Stimulated activated CD8-positive, alpha-beta memory T cell treated with anti-CD3 and anti-CD28 coated beads, Interleukin-4, amount 100 ng/mL, for 1 hour (primary cell): ENCODE measurements at places on chromosomes 3 and 15.
A peak's percentile ranks its signal among the peaks of the same experiment; 100 is the strongest.

GRCh38 chr15:45776772-45777171, 141.9 kb downstream of the SQOR start:
- DNase-seq, result no peak

GRCh38 chr3:126763035-126763434, 59.0 kb downstream of the CHCHD6 start:
- no peak for DNase-seq

DNA sequence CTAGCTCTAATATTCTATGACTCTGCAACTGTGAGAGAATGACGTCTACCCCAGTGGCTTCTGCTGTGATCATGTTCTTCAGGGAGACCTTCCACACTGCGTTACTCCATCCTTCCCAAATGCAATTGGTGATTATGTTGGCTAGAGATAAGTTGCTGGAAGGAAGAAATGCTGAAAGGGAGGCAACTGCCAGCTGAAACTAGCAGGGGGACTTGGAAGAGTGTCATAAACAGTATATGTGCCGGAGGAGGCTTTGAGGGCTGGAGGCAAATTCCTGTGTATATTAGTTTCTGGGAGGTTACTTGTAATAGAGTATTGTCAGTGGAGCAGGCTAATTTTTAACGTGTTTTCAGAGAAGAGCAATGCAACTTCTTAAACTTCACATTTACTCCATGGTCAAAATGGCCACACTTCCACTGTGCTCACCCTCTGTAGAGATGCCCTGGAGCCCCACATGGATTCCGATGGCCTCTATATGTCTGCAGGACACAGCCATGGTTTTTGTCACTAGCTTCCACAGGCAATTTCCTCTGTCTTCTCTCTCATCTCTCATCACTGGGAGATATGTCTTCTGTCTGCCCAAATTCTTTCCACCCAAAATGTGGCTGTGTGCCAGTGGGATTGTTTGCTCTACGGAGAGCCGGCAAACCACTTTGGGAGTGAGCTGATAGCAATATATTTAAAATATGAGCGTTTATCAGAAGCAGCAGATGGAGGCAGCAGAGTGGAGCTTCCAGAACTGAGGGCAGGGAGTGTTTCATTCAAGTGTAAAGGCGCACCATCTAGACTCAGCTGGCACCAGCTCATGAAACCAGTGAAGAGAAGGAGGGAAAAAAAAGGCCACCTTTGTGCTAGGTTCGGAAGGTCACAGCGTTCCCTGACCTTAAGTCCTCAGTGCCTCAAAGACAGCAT, 13.3 kb upstream of the CD47 start:
- no peak for DNase-seq

- no peak for DNase-seq
These were observed 133.4 kb upstream of the BHLHE40 start for GRCh38 chr3:4845882-4846281.

DNA sequence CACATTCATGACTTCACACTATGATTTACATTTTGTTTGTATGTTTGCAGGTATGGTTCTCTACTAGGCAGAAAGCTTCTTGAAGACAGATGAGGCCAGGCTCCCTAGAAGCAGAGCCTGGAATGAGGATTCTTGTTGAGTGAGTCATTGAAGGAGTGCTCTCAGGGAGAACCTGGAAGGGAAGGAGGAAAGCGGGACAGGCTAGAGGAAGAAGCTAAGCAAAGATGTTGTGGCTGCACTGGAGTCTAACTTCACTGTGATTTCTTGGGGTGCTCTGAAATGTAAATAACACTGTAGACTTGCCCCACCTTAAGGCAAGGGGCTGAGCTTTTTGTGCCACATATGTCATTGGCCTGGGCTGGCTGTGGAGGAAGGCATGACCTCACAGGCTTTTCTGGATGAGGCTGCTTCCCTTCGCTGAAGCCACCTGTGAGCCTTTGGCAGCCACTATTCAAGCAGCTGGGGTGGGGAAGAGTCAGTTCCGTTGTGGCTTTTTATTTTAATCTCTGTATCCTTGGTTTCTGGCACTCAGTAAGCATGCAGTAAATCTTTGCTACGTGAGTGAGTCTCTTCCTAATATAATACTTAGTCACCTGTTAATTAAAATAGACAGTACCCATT, 307.3 kb downstream of the SV2B start:
- no peak for DNase-seq

DNA sequence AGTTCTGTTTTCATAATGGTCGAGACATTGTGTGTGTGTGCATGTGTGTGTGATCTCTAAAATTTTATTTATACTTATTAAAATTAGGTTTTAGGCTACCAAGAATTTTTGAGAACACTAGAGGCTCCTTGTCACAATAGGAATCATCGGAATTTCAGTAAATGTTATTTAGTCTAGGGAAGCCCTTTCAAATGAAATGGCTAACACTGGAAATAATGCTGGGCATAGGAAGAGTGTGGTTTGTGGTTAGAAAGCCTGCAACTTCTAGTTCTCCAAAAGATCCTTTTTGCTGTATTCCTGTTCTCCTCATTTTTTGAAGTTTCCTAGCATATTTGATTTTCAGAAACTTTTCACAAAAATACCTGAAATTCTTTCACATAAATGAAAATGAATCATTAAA, 92.5 kb upstream of the MBNL1 start:
- DNase-seq, result no peak

GRCh38 chr15:57184502-57184901, 191.8 kb upstream of the CGNL1 start:
- DNase-seq, result no peak

GRCh38 chr3:192207239-192207638, 520.1 kb downstream of the FGF12 start:
- no peak for DNase-seq

DNA sequence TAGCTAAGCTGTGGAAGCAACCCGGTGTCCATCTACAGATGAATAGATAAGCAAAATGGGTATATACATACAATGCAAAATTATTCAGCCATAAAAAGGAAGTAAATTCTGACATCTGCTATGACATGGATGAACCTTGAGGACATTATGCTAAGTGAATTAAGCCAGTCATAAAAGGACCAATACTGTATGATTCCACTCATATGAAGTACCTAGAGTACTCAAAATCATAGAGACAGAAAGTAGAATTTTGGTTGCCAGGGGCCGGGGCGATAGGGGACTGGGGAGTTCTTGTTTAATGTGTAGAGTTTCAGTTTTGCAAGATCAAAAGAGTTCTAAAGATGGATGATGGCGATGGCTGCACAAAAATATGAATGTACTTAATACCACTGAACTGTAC, 10.3 kb downstream of the EID1 start:
- no peak for DNase-seq

GRCh38 chr15:92579486-92579885, 76.1 kb downstream of the FAM174B start:
- DNase-seq, result no peak

DNA sequence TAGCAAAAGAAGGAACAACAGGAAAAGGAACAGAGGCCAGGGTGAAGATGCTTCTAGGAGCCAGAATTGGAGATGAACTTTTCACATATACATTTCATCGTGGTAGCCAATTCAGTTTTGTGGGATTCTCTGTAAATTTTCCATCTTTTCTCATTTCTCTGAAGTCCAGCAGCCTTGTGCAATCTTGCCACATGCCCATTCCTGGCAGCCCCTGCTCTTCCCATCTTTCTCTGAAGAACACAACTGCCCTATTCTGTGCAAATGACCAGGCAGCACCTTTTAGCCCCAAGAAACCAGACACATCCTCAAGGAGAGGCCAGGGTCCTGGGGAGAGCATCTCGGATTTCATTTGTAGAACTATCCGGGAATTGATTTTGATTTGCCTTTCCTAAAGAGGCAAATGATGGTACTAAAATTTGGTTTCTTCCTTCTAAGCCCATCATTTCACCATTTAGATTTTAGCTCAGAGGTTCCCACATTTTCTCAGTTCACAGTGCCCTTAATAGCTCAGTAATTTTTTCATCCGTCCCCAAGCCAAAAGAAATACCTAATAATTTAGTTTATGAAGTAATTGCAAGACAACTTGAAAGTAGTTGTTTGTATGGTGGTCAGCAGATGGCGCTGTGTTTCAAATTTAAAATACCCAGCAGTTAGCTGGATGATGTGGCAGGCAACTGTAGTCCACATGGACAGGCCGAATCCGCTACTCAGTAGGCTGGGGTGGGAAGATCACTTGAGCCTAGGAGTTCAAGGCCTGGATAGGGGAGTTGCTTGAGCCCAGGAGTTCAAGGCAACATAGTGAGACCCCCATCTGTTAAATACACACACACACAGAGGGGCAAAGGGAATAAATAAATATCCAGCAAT, 61.3 kb upstream of the ACKR4 start:
- peak; percentile 11 for DNase-seq

DNA sequence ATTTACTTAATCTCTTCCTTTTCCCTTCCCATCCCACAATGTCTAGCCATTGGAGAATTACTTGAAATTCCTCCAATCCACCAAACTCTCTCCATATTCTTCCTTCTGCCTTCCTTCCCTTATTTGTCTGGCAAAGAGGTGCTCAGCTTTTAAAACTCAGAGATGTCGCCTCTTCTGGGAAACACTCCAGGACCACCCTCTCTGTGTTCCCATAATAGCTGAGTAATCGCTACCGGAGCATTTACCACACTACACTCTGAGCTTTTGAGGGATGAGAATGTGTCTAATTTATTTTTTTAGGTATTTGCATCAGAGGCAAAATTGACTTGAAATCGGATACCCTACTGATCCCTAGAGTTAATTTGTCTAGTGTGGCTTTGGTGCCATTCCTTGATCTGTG, 245.7 kb upstream of the TPRG1 start:
- DNase-seq, result no peak

DNA sequence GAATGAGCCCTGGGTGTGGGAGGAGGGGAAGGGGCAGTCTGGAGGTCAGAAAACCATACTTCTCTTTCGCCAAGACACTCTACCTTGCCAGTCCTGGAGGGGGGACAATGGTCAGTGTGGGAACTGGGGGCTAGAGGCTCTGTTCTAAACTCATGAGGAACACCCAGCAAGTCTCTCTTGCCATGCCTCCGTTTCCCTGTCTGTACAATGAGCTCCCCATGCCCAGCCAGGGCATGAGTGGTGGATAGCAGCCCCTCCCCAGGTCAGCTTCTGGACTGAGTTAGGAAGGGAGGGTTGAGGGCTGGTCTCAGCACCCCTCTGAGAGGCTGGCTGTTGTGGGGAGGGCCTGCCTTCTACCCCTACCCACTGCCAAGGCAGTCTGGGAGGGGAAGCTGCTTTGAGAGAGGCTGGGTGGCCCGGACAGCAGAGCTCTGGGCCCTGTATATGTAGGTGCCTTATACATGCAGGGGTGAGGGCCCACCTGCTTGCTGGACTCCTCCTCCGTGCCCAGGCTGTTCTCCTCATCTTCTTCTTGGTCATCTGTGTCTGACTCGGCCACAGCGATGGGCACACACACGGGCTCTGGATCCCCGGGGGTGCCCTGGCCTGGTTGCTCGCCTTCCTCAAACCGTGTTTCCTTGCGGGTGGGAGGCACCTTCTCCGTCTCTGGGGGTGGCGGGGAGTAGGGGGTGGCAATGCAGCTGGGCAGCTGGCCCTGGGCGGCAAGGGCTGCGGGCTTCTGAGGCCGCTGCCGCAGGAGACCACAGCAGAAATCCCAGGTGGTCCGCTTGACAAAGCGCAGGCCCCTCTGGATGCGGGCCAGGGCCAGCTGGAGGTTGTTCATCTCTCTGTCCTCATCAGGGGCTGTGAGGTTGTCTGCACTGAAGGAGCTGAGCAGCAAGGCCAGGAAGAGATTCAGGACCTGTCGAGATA, 68.8 kb downstream of the SCN5A start:
- DNase-seq, result no peak

DNA sequence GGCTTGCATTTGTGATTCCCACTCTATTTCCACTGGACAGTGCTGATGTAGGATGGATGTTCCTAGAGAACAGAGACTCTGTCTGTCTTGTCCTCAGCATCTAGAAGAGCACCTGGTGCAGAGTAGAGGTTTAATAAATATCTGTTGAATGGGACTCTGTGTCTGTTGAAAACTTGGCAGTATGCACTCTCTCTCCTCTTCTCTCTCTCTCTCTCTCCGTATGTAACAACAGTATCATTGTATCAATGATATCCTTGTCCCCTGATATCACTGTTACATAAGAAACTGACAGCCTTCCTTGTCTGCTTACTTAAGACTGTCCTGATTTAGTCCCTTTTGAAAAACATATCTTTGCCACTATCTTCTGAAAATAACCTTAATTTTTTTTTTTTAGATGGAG, 24.3 kb upstream of the MGLL start:
- no peak for DNase-seq

- DNase-seq, result no peak
These were observed 184.2 kb upstream of the STAC start for GRCh38 chr3:36196058-36196457.

DNA sequence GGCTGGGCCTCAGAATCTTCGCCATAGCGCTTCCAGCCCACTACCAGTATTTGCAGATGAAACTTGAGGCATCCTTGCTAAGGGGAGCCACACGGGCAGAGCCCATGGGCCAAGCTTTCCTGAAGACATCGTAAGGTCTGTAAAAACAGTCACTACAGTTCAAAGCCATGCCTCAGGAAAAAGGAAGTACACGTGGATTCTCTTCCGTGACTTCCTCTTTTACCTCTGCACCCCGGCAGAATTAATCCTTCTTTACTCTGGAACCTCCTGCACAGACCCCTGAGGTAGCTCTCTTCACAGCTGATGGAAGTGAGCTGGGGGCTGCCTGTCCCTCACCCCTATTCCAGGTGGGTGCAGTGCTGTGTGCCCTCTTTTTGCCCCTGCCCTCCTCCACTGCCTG, 129.2 kb downstream of the CHDH start:
- no peak for DNase-seq

DNA sequence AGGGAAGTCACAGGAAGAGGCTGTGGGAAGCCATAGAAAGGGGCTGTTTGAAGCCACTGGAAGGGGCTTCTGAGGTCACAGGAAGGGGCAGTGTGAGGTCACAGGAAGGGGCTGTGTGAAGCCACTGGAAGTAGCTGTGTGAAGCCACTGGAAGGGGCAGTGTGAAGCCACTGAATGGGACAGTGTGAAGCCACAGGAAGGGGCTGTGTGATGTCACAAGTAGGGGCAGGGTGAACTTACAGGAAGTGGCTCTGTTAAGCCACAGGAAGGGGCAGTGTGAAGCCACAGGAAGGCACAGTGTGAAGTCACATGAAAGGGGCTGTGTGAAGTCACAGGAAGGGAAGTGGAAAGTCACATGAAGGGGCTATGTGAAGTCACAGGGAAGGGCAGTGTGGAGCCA, 33.1 kb downstream of the GASK1A start:
- DNase-seq, result no peak

GRCh38 chr3:194489736-194490612, 3.2 kb upstream of the ATP13A3 start:
- no peak for DNase-seq

DNA sequence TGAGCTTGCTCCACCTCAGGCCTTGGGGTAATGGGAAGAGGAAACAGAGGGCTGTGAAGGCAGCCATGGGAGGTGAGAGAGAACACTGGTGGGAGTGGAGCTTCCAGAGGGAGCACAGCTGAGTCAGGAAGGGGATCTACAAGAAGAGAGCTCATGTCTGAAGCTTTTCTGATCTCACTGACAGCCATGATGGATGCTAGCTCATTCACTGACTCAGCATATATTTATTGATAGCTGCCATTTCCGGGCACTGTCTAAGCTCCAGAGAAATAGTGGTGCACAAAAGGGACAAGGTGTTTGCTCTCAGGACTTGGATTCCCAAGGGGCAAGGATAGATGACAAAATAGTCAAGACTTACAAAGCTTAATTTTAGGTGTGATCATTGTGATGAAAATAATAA, 218.8 kb downstream of the CLSTN2 start:
- DNase-seq, result no peak
